ENCODE measurements at places on chromosomes 2 and 18. TPM values are rescaled to one million over a fixed set of nuclear protein-coding genes. Genes with fewer than 3 reads are reported as not detected.

GRCh38 chr2:119473621-119474370 is 42.1 kb downstream of the TMEM37 start:
- DNase-seq: no peak

KCNG3 gene
- not detected for total RNA-seq

DNA sequence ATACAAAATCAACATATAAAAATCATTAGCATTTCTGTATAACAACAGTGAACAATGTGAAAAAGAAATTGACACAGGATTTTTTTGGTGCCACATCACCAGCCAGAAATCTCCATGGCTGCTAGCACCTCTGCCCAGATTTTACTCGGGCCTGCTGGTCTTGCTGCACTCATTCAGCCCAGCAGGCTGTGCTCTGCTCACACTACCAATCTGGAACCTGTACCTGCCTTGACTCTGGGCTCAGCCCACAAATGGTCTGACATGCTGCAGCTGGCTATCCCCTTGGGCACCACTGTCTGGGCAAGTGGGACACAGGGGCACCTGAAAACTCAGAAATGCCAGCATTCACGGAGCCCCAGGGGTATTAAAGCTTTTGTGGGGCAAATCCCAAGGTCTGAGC is 392.5 kb upstream of the NRXN1 start:
- no peak for DNase-seq

GCKR gene
- total RNA-seq: not detected

DNA sequence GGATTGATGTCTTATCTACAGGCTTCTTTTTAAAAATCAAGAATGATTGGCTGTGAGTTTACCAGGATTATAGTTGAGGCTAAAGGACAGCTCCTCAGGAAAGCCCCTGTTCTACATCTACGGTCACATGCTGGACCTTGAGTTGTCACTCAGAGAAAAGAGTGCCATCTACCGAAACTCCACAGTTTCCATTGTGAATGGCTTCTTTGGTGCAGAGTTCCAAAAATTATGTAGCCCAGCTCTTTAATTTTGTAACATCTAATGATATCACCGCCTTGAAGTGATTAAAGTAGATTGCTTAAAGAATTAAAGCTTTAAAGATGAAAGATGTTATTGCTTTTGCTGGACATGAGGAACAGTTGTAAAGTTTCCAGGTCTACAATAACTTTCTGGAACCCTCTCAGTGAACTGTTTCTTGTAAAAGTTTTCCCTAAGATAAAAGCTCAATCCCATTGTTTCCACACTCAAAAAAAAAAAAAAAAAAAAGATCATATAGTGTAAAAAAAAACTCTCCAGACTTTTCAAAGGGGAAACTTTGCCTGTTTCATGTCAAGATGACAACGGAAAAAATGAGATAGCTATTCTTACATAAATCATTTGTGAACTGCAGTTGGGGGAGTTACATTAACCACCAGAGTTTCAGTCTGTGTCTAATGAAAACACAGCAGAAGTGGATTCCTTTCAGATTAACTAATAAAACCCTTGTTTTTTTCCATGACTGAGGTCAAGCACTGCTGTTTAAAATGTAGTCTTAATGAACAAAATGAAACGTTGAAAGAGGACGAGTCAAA is 4.3 kb downstream of the COL3A1 start:
- no peak for DNase-seq

SERPINB4 gene
- total RNA-seq: not detected

GRCh38 chr2:3442185-3442584 is 62.7 kb downstream of the TRAPPC12 start:
- DNase-seq: no peak

GRCh38 chr2:69251943-69252342 is 135.1 kb downstream of the GFPT1 start:
- DNase-seq: no peak

DNA sequence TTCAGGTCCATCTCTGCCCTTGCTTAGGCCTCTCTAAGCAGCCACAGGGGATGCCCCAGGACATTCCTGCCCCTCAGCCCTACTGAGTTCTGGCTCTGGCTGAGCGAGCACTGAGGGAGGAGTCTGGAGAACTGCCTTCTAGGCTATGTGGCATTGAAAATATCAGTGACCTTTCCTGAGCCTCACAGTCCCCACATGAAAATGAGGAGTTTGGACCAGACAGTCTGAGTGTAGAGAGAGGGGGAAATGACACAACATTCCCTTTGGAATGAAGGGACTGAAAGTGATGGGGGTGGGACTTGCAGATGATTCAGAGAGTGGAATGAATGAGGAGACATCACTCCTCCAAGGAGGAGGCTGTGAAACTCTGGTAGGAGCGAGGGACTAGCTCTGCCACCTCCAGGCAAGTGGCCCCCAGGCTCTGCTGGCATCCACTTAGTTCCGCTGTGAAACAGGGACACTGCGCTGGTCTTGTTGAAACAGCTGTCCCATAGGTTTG is 8.0 kb downstream of the TNS1 start:
- no peak for DNase-seq

DNA sequence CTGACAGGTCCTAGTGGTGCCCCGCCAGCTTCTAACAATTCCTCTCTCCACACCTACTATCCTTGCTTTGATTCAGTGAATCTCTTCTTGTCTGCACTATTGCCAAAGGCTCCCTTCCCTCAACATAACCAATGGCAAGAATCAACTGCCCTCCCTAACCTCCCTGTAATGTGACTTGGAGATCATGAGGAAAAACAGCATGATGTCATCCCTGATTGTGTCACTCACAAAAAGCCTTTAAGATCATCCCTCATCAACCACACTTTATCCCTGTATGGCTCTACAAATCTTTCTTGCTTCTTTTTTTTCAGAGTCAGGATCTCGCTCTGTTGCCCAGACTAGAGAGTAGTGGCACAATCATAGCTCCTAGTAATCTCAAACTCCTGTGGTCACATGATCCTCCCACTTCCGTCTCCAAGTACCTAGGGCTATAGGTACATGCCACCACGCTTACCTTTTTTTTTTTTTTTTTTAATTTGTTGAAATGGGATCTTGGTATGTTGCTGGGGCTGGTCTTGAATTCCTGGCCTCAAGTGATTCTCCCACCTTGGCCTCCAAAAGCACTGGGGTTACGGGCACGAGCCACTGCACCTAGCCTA is 19.7 kb downstream of the SAP130 start:
- DNase-seq: no peak

- DNase-seq: no peak
Observed at GRCh38 chr2:1455466-1455865, 42.2 kb downstream of the TPO start.

- DNase-seq: peak; percentile 74
Observed at GRCh38 chr2:112690853-112691401, 29.9 kb upstream of the NT5DC4 start.

DNA sequence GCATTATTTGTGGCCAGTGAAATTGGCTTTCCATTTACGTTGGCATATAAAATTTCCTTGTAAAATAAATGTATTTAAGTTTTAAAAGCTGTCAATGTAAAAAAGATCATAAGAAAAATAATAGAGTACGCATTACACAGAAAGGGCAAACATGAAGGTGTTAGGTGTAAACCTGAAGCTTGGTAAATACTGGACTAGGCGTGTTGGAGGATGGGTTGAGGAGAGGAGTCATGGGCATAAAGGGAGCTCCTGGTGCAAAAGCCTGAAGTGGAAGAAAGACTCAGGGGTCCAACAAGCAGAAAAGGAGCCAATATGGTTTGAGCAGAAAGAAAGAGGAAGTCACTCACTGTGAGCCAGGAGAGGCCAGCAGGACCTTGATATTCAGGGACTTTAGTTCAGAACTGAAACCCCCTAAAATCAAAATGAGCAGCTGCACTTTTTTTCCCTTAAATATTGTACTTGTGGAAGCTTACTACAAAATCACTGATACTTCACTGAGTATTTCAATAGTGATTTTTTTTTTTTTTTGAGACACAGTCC is 24.4 kb downstream of the SP5 start:
- no peak for DNase-seq

THUMPD2 gene
- total RNA-seq: 5.7 TPM

- no peak for DNase-seq
Observed at GRCh38 chr18:63187791-63188460, 131.6 kb downstream of the BCL2 start.

NOL4 gene
- total RNA-seq: not detected

DNA sequence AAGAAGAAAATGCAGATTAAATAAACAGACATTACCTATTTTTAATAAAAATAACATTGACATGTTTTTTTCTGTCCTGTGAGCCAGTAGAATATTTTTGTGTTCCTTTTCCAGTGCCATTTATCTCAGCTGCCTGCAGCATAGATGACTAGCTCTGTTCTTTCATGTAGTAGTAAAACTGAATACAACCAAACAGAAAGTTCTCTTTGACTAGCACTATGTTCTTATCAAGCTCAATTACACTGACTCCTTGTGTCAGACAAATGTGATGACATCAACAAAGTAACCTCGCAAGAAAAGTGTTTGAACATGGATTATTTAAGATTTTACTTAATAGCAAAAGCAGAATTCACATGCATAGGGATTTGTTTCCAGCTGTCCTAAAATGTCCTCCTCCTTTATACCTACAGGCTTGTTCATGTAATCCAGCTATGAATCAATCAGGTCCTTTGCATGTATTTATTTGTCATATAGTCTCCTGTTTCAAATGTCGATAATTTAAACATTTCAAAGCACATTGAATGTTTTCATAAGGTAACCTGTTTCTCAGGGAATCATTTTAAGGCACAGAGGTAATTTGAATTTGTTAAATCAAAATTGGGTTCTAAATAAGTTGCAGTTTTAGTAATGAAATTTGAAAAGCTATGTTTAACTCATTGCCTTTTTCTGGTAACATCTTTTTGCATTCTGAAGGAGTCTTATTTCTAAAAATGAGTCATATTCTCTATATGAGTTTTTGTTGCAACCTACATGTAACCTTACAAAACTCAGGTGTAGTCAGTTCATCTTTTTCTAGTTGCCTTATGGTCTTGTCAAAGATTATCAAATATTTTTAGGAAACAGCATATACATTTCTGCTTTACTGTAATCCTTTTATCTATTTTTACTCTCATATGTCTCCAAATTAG is 215.3 kb upstream of the GULP1 start:
- no peak for DNase-seq

Measured in Right ventricle myocardium superior (tissue), 1 donor.